ENCODE measurements at places on chromosomes 12 and 14.

- no peak for DNase-seq
Observed at GRCh38 chr12:26727482-26728204, 105.4 kb downstream of the ITPR2 start.

- no peak for DNase-seq
Observed at GRCh38 chr12:68667291-68667690, 19.5 kb upstream of the NUP107 start.

- no peak for DNase-seq
Observed at GRCh38 chr12:25348593-25348895, 97.8 kb upstream of the KRAS start.

DNA sequence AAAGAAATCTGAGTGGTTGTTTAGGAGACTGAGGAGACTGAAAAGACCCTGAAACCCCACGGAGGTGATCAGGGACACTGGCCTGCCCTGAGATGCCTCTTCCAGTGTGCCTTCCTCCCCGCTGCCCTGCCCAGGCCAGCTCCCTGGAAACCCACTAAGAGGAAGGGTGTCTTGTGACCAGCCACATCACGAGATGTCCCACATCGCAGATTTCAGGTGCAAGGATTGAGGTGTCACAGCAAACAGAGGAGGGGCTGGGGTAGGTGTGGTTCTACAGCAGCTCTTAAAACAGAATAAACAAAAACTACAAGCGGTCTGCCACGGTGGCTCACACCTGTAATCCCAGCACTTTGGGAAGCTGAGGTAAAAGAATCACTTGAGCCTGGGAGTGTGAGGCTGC, 184.3 kb upstream of the C14orf180 start:
- no peak for DNase-seq
